ENCODE measurements at places on chromosomes 12 and 14.

GRCh38 chr12:100031836-100032235 lies 47.1 kb upstream of the ANKS1B start:
- DNase-seq, result no peak

- DNase-seq, result peak; percentile 49
These were observed 11.0 kb downstream of the OR6S1 start for GRCh38 chr14:20630340-20631022.

DNA sequence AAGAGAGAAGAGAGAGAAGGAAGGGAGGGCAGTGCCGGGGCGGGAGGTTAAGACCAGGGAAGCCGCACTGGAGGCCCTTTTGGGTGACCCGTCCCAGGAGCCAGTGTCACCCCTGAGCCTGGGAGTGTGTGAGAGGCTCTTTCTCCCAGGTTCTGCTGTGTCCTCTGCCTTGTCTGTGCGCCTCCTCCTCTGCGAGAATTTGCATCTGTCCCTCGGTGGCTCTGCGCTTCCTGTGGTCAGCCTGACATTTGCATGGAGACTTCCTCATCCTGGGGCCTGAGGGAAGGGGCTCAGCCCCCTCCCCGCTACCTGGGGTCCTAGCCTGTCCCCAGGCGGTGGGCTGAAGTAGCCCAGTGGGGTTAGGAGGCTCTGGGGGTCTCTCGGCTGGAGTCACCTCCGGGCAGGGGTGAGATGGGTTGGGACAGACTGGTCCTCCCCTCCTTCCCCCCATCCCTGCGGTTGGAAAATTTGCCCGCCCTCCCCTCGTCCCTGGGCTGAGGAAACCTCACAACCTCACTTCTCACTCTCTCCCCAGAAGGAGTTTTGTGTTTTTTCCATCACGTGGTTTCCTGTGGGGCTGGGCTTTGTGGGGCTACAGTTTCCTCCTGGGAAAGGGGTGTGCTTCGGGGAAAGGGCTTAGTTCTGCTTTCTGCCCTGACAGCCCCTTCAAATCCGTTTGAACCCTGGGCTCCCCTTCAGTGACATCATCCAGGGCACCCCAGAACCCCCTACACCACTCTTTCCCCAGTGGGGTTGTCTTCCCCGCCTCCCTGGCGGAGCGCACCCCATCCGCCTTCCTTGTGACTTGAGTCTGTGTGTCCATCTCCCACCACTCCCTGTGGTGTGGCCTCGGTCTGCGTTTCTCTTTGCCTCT lies 2.5 kb downstream of the PTPN6 start:
- DNase-seq, result no peak

- DNase-seq, result no peak
These were observed 22.3 kb downstream of the FBXW8 start for GRCh38 chr12:116933091-116933490.

- no peak for DNase-seq
These were observed 235 bp downstream of the RAB2B start for GRCh38 chr14:21476523-21476924.

DNA sequence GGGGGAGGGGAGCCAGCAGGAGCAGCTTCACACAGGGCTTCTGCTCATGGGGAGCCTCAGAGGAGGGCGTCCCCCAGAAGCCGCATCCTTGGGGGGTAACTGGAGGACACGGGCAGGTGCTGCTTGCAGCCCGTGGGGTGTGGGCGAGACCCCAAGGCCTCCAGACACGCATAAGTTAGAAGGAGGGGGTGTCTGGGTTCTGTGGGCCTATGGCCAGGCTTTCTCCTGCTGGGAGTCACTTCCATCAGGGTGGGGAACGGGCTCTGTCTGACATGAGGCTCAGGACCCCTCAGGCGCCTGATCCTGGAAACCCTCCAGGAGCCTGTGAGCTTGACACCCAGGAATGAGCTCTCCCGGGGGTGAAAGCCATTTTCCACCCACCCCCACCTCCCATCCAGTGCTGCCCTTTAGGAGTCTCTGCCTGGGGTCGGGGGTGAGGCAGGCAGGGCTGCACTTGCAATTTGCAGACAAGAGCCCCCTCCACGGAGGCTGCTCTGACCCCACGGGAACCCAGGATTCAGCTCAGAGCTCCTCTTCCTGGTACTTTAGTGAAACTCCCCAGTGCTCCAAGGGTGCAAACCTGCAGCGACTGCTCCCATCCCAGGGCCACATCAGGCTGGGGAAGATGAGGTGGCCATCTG lies 325.7 kb downstream of the ADGRD1 start:
- no peak for DNase-seq

GRCh38 chr14:29587046-29587445 lies 340.6 kb downstream of the PRKD1 start:
- DNase-seq, result no peak

GRCh38 chr14:92670160-92670559 lies 78.3 kb downstream of the LGMN start:
- no peak for DNase-seq

GRCh38 chr14:33035416-33036194 lies 96.9 kb downstream of the NPAS3 start:
- DNase-seq, result no peak

DNA sequence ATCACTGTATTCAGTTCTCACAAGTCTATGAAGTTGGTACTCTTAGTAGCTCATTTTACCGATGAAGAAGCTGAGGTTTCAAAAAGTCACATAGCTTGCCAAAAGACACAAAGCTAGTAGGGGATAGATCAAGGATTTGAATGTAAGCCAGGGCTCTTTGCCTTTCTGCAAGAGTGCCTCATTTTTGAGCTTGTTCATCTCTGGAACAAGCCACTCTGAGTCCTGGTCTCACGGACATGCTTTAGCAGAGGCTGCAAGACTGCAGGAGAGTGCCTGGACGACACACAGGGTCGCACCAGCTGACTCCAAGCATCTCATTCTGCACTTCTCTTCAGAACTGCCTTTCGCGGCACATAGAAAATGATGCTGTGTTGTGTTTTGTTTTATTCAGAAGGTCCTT lies 3.7 kb downstream of the NUAK1 start:
- DNase-seq, result no peak

- DNase-seq, result no peak
These were observed 27.3 kb downstream of the SLC25A47 start for GRCh38 chr14:100350276-100350926.

- DNase-seq, result no peak
These were observed 566 bp upstream of the PRDM4 start for GRCh38 chr12:107761502-107761904.

DNA sequence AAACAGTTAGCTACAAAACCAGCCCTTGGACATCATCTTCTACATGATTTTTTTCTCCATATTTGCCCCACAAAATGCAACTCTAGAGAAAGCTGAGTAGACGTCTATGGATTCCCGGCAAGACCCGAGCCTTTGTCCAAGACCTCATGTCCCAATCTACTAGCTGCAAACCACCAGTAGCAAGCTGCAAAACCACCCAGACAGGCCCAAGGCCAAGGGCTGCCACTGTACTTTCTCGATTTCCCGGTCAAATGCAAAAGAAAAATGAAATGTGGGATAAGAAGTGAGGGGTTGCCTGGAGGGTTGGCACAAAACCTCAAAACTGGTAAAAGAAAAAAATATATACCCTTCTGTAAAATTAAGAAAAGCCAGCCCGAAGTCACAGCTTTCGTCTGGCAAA lies 2.9 kb upstream of the SIX6 start:
- no peak for DNase-seq

- DNase-seq, result no peak
These were observed 797.4 kb downstream of the C12orf50 start for GRCh38 chr12:87231818-87232217.

DNA sequence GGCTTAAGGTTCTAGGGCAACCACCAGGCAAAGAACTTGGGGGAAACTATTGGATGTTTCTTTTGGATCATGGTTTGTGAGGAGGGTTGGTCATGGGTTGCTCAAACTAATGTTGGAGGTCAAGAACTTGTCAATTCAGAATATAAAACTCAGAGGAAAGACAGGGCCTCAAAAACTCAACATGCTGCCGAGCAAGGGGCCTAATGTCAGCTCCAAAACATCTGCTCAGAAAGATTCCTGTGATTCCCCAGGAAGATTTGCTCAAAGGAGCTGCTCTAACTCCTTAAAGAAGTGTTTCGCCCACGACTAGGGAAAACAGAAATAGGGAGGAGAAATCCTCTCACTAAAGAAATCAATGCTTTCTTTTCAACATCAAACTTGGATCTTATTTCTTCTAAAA lies 3.7 kb upstream of the IGF1 start:
- no peak for DNase-seq

DNA sequence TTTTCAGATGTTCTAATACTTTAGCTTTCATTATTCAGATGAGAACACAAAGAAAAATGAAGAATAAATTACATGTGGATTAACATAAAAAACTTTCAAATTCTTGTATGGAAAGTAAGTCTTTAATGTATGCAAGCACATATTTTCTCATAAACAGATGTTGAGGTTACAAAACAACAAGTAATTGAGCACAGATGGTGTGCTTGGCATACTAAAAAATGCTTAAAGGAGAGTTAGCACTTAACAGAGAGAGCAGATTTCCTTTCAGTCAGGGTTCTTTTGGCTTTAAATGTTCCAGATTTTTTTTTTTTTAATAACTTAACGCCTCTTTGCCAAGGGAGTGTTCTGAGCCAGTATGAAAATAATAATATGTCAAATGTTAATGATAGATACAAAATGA lies 96.0 kb downstream of the RASSF9 start:
- DNase-seq, result no peak

- no peak for DNase-seq
These were observed 58.9 kb upstream of the HMGA2 start for GRCh38 chr12:65765436-65765813.

DNA sequence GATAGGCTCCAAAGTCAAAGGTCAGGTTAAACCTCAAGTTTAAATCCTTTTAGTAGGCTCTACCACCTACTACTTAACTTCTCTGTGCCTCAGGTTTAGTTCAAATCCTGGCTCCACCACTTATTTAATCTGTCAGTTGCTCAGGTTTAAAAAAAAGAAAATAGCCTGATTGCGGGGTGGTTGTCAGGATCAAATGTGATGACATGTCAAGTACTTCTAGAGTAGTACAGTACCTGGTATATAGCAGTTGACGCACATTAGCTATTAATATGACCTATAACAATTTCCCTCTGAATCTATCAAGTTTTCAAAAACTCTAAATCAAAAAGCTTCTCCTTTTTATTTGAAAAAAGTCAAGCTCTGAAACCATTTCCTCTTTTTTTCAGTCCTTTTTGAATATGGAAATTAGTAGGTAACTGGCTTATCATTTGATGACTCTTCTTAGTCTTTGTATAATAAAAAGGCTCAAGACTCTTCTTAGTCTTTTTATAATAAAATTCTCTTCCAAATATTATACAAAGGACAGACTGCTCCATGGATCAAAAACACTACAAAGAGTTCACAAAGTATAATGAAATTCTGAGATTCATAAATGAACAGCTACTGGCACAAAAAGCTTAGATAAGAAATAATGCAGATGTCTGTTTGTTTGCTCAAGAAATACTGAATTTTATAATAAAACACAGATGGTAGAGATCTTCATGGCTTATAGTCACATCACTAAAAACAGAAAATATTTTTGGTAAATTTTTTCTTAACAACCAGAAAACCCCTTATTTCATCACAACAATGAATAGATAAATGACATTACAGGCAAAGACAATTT lies 5.0 kb downstream of the OSBPL8 start:
- no peak for DNase-seq

Data from A549 (cell line).